Lower leg skin (tissue), 4 donors: ENCODE measurements at places on chromosomes 13 and 19. TPM values are rescaled to one million over a fixed set of nuclear protein-coding genes. Genes with fewer than 3 reads are reported as not detected.

PDE4C gene
- total RNA-seq: not detected

SMARCA4 gene
- 115 TPM for total RNA-seq

EHD2 gene
- total RNA-seq: 49.4 TPM

CD209 gene
- 2.1 TPM for total RNA-seq

PCDH20 gene
- total RNA-seq: 1.0 TPM

PCDH9 gene
- 0.30 TPM for total RNA-seq

ZNF497 gene
- 1.4 TPM for total RNA-seq

MUC16 gene
- not detected for total RNA-seq

OSCAR gene
- total RNA-seq: 6.5 TPM

ZNF284 gene
- total RNA-seq: 3.0 TPM

DLEU7 gene
- total RNA-seq: not detected

ELSPBP1 gene
- not detected for total RNA-seq

TSSK6 gene
- total RNA-seq: 4.0 TPM

SLC7A10 gene
- not detected for total RNA-seq

TBC1D17 gene
- 59.3 TPM for total RNA-seq

RNF113B gene
- not detected for total RNA-seq

ZNF763 gene
- total RNA-seq: 3.9 TPM

OR7C1 gene
- total RNA-seq: 3.1 TPM

ZNF486 gene
- total RNA-seq: 5.3 TPM

MATK gene
- total RNA-seq: 3.7 TPM

SIGLECL1 gene
- total RNA-seq: not detected

FCER2 gene
- total RNA-seq: not detected

LILRA2 gene
- 0.17 TPM for total RNA-seq
